ENCODE measurements at places on chromosomes 7 and 10.

DNA sequence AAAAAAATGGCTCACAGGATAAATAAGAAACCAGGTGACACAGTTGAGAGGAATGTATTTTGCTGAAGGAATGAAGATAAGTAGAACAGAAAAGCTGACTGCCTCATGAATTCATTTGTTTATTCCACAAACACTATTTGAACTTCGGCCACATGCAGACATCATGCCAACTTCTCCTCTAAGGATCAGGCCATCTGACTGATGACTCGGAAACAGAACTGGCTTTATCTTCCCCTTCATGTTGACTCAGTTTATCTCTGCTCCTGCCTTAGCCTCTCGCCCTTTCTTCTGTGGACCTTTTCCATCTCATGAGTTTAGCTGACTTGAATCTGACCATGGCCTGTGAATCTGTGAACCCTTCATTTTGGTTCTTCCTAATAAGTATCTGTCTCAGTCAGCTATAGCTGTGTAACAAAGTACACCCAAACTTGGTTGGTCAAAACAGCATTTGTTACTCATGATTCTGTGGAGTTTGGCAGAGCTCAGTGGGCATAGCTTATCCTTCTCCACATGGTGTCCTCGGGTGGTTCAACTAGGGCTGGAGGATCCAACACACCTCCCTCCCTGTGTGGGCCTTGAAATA, 44.0 kb upstream of the GRID1 start:
- no peak for DNase-seq

DNA sequence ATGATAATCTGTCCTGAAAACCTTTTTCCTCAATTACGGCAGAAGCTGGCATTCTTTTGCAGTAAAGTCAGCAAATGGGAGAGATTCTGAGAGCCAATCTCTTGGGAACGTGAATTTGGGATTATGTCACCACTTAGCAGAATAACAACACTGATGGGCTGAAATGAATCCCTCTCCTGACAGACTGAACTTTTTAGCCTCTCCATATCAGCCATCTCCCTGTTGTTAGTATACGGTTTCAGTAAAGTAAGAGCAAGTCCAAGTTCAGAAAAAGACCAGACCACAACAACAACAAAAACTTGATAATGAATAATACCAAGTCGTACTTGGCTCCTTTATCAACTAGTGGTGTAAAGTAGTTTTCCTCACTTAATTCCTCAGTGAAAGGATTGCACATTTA, 1048.8 kb downstream of the GATA3 start:
- no peak for DNase-seq

GRCh38 chr7:13309535-13309934, 622.1 kb downstream of the ARL4A start:
- DNase-seq: no peak

GRCh38 chr10:91312382-91312733, 91.9 kb downstream of the PCGF5 start:
- no peak for DNase-seq

DNA sequence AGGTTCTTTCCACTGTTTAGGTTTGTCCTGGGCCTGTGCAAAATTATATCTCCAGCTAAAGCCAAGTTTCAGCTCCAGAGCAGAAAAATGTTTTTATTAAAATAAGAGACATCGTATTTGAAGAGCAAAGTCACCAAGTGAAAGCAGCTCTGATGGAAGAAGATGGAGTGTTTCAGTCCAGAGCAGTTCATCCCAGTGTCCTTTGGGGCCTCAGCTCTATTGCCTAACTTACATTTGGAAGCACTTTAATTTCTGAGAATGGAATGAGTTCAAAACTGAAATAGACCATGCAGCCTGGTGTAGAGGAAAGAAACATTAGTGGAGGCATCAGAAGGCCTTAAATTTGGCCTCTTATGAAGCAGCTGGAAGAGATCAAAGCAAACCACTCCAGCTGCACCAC, 545.2 kb downstream of the SORCS1 start:
- no peak for DNase-seq

DNA sequence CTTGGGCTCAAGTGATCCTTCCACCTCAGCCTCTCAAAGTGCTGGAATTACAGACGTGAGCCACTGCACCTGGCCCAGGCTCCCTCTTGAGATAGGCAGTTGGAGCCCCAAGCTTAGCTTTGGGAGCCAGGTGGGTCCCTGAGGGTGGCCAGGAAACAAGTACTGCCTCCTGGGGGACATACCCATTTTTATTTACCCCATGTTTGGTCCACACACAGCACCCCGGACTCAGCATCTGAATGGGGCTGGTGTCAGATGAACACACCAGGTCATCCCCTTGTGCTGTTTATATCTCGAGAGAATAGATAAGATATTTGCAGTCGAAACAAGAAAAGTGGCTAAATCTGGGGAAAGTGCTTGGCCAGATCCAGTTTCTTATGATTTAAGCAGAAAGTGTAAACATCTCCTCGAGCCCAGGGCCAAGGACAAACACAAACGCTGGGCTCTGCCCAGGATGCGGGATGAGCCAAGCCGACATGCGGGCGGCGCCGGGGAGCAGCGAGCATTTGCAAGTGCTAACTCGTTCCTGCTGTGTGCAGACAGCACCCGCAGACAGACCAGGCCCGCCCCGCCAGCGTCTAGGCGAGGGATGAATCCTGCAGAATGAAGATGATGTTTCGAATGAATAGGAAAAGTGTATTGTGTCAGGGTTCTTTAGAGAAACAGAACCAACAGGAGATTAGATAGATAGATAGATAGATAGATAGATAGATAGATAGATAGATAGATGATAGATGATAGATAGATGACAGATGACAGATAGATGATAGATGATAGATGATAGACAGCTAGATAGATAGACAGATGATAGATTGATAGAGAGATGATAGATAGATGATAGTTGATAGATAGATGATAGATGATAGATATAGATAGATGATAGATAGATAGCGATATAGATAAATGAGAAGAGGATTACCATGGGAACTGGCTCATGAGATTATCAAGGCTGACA, 44.4 kb upstream of the OCM2 start:
- no peak for DNase-seq

DNA sequence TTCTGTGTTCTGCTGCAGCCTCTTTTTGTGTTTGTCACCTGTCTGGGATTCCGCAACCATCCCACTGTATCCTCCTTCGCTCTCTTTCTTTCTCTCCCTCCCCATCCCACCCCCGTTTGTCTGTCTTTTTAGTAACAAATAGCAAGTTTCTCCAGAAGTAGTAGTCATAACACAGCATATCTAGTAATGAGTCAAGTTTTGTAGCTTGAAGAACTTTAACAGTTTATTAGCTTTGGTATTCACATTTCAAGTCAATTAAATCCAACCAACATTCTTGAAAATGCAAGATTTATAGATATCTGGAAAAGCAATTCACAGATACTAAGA, 154.1 kb upstream of the MTPN start:
- DNase-seq: no peak
